ENCODE measurements at places on chromosomes 4 and X. TPM values are rescaled to one million over a fixed set of nuclear protein-coding genes. Genes with fewer than 3 reads are reported as not detected.

The DCX gene
- not detected for total RNA-seq

The SPANXB1 gene
- not detected for total RNA-seq

The PDGFC gene
- 0.18 TPM for total RNA-seq

- no peak for DNase-seq
These were observed 97.1 kb downstream of the JADE1 start for GRCh38 chr4:128906581-128906980.

The PNMA6F gene
- not detected for total RNA-seq

All from GM12878 (cell line).